ENCODE measurements at places on chromosomes 4 and X.

DNA sequence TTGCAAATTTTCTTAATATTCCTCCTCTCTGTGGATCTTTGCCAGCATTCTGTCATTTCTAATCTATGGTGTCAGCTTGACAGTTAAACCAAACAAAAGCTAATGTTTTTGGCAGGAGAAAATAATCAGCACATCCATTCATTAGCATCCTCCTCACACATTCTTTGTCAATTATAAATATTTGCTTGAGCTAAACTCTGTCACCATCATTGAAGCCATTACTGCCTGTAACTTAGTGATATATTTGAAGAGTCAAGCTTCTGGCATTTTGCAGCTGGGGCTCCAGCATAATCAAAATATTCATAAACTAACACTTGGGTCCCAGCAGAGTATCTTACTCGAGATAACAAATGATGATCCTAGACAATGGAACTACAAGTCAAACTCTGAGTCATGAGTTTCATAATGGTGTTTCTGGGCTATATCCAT, 126.1 kb downstream of the EIF4E start:
- DNase-seq, result no peak

GRCh38 chr4:70640192-70640591, 11.6 kb downstream of the ENAM start:
- DNase-seq, result no peak

GRCh38 chrX:14872355-14872754, 514 bp downstream of the FANCB start:
- DNase-seq, result no peak

- no peak for DNase-seq
These were observed 69.6 kb downstream of the ARFIP1 start for GRCh38 chr4:152849350-152849749.

DNA sequence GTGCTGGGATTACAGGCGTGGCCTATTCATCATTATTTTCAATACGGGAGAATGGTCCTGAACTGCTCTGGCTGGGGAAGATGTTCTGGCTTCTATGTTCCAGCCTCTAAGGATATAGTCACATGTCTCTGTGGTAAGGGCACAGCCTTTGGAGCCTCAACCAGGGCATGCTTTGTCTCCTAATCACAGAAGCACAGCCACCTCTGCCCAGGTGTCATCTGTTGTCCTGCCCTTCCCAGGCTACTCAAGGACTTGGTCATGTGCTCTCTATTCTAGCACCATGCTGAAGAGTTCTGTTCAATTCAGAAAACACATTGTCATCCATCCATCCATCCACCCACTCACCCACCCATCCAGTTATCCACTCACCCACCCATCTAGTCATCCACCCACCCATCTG, 29.5 kb downstream of the ASMTL start:
- DNase-seq, result no peak

- DNase-seq, result no peak
These were observed 17.5 kb upstream of the GPRASP2 start for GRCh38 chrX:102694749-102695148.

- no peak for DNase-seq
These were observed 98.7 kb upstream of the CCSER1 start for GRCh38 chr4:90028460-90028859.

- no peak for DNase-seq
These were observed 365.8 kb upstream of the TENM3 start for GRCh38 chr4:181877329-181877848.

GRCh38 chr4:139011225-139011950, 4.2 kb upstream of the NOCT start:
- DNase-seq, result no peak

- DNase-seq, result no peak
These were observed 292.9 kb downstream of the IL1RAPL1 start for GRCh38 chrX:28880136-28880535.

- DNase-seq, result no peak
These were observed 100.5 kb downstream of the AASDH start for GRCh38 chr4:56286763-56287162.

DNA sequence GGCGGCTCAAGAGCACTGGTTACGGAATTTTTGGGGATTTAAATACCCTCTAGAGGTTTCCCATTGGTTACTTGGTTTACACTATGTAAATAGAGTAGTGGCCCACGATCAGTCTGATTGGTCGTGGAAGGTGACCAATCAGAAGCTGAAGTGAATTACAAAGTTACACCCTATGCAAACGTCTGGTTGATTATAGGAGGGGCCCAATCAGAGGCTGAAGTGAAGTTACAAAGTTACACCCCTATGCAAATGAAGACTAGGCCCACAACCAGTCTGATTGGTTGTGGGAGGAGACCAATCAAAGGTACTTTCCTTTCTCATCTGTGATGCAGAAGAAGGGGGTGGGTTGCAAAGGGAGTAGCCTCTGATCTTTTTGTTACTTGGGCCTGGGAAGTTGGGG, 45.1 kb upstream of the HSD17B10 start:
- no peak for DNase-seq

- no peak for DNase-seq
These were observed 13.9 kb downstream of the TNIP2 start for GRCh38 chr4:2742081-2742822.
